ENCODE measurements at places on chromosomes 16 and 17.

DNA sequence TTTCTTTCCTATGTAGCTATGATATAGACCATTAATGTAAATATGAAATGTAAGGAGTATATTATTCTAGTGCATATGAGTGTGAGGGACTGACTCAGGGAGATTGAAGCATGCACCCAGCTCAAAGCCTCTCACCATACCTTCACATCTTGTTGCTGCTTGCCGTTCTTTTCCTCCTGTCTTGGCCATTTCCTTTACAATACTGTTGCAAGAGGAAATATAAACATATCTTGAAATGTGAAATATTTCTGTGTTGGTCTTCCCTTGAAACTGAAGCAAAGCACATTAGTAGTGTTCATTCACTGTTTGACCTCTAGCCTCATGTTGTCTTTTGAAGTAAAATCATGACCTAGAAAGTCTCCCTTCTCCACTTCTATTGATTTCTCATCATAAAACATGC, 46.6 kb downstream of the PHKB start:
- peak; percentile 5 for DNase-seq

- no peak for DNase-seq
These were observed 65.3 kb downstream of the SLC39A11 start for GRCh38 chr17:73027130-73027741.

DNA sequence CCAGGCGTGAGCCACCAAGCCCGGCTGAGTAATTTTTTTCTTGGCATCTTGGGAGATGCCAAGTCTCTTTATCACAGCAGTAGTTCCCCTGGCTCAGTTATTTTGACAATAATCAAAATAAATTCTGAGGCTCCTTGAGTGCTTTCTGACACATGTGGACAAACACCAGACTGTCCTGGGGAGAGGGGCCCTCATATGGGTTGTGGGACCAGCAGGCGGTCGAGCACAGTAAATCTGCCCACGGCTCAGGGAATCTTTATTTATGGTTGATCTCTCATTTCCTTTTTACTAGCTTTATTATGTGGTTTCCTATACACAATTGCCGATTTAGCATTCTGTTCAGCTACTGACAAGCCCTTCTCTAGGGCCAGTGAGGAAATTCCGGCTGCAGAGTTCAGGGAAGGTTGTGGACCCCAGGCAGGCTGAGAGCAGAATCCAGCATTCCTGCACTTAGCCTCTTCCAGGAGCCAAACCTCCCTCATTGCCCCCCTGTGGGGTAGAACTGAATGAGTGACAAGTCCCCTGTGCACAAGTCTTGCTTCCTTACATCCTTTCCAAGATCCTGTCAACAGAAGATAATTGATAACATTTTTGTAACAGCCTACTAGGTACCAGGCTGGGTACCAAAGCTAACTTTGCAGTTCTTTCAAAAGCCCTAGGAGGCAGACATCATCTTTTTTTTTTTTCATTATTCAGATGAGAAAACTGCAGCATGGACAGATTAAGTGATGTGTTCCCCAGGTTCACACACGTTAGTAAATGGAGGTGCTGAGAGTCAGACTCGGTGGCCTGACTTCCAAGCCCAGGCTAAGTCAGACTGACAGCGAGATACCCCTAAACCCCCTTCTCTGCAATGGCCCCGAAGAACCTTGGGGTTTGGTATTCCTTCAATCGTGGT, 40.2 kb downstream of the HS3ST3B1 start:
- no peak for DNase-seq

DNA sequence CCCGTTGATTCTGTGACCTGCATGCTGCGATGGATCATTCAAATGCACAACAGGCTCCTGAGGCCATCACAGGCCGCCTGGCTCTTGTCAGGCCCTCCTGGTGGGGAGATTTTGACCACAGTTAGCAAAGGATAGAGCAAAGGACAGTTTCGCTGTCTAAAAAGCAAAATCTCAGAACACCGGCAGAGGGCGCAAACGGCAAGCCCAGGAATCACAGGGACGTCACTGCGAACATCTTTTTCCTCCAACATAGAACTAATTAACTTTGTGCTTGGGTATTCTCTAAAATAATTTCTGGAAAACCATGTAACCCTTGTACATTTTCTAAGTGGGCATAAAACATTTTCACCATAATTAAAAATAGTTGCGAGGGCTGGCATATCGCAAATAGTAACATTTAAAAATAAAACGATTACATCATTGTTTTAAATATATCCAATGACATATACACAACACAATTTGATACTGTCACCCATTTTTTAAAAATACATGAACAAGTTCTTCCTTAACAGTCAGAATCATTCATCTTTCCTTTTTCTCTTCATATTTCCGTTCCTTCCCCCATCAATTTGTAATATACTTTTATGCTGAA, 19.7 kb upstream of the SLC47A1 start:
- peak; percentile 45 for DNase-seq

GRCh38 chr16:7703672-7704071, 371.0 kb downstream of the RBFOX1 start:
- DNase-seq = no peak

Data from Kasumi-1 (cell line).